Skeletal muscle cell (primary cell): ENCODE measurements at places on chromosomes 5 and 9.

GRCh38 chr5:177371120-177372033 is 12.9 kb upstream of the SLC34A1 start:
- DNase-seq: no peak

GRCh38 chr5:17326600-17327037 is 109.2 kb downstream of the BASP1 start:
- DNase-seq: no peak

GRCh38 chr9:124343533-124344290 is 71.5 kb downstream of the PSMB7 start:
- no peak for DNase-seq

DNA sequence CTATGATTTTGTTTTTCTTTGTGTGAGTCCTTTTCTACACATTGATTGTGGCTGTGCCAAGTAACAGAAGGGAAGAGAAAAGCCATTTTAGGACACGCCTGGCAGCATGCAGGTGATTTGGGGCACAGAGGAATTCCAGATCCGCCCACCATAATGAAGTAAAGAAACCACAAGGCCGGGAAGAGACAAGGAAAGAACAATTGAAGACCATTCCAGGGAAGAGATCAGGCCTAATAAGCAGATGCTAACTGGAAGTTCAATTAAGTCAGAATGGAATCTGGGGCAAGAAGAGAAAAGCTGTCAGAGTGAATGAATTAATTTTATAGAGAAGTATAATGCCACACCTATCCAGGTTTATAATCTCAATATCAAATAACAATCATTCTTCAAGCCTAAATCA is 110.2 kb upstream of the ISL1 start:
- DNase-seq: no peak

- DNase-seq: no peak
Measured at GRCh38 chr9:127847178-127847510, 7.3 kb downstream of the ENG start.

- no peak for DNase-seq
Measured at GRCh38 chr9:17936365-17936764, 357.5 kb downstream of the SH3GL2 start.

GRCh38 chr5:50745221-50745910 is 78.9 kb downstream of the PARP8 start:
- DNase-seq: no peak

- DNase-seq: no peak
Measured at GRCh38 chr5:77709993-77710685, 66.0 kb downstream of the TBCA start.

DNA sequence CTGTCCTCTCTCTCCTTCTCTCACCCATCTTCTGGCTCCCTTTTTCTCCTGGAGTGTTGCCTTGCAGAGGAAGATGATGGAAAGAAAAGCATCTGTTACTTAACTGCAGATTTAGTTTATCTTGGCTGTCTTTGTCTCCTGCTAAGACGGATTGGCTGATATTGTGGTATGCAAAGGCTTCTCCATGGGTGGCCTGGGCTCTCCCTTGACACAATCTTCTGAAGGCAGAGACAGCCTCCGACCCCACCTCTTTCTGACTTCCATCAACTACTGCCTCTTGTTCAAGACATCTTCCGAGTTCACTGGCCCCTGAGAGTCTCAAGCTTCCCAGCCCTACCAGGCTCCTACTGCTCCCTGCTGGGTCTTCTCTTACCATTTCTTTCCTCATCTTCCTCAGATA is 403.7 kb downstream of the LRRC70 start:
- DNase-seq: no peak

GRCh38 chr5:43210570-43210969 is 18.5 kb downstream of the NIM1K start:
- DNase-seq: no peak

- no peak for DNase-seq
Measured at GRCh38 chr5:174073122-174073660, 27.7 kb downstream of the NSG2 start.

DNA sequence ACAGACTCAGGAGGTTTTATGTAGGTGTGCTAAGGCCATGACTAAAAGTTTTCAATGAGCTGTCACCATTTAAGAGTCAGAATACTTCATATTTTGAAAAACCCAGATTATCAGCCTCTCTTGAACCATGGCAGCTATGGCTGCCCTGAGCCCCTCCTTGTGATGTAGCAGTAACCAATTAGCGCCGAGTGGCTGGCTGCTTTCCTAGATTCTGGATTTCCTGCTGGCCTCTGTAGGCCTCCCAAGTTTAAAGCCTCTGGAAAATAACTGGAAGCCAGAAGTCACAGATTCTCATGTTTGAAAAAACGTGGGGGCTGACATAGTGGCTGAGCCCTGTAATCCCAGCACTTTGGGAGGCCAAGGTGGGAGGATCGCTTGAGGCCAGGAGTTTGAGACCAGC is 25.5 kb downstream of the DAB2IP start:
- DNase-seq: no peak

DNA sequence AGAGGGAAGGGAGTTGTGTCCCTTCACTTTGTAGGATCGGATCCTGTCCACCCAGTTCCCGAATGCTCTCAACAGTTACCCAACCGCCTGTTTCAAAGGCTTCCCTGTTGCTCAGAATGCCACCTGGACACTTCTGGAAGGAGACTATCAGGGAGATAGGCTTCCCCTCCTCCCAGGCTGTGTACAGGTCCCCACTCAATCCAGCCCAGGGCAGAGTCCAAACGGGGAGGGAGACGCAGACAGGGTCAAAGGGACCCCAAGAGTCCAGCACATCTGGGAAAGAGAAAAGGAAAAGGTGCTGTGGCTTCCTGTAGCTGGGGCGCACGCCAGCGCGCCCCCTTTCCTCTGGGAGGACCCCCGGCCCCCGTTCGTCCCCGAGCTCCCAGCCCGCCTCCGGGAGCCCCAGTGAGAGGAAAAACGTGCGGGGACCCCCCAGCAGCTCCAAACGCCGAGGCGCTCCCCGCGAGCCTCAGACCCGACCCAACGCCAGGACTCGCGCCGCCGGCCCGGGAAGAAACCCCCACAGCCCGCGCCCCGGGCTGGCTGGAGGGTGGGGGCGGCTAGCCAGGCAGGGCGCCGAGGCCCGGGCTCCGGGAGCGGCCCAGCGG is 640 bp downstream of the SURF4 start:
- no peak for DNase-seq

GRCh38 chr5:104372796-104373195 is 810.2 kb upstream of the NUDT12 start:
- DNase-seq: no peak

GRCh38 chr5:151025250-151025606 is 4.8 kb downstream of the GPX3 start:
- DNase-seq: no peak

DNA sequence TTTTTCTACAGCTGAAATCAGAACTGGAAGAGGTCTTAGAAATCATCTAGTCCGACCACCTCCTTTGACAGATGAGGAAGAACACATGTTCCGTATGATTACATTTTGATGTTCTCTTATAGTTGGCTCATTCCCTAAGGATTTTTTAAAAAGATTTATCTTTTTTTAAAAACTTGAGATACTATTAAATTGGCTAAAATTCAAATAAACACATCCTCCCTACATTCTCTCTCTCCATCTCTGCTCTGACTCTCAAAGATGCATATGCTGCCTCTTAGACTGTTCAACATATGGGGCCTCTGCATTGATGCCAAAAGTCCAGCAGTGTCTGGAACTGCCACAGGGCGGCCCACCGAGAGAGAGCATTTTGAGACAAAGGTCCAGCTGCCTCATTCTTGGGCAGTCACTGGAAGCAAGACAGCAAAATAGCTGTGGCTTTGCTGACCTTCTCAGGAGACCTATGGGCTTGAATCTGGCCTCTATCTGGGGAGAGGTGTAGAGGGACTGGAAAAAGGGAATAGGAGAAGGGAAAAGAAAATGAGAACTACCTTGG is 12.8 kb upstream of the TSSK1B start:
- no peak for DNase-seq

GRCh38 chr9:112869041-112869529 is 21.6 kb downstream of the SLC46A2 start:
- DNase-seq: no peak

GRCh38 chr9:133119846-133120500 is 1.1 kb downstream of the RALGDS start:
- no peak for DNase-seq

DNA sequence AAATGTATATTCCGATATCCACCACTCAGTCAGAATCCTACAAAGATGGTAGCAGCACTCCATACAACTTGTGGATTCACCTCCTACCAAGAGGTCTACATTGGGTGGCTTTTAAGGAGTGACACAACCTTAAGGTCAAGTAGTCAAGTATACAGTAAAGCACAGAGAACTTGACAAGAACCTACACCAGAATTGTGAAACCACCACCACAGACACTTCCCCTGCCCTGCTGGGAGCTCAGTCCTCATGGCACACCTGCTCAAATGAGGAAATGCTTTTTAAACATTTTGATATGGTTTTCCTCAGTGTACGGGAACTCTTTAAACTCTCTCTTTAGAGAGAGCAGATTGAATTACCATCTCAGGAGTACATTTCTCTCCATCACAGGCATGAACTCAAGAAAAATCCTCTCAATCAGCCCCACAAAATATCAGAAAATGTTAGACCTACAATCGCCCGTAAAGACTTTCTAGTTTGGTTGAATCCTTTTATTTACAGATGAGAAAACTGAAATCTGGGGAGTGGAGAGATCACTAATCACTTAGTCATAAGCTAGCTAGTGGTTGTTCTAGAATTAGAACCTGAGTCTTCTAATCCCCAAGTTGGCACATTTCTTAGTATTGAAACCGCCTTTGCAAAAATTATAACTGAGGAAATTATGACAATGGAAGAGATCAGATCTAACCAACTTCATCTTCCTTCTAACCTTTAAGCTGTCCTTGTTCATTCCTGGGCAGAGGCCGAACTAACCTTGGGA is 38.5 kb upstream of the NR4A3 start:
- no peak for DNase-seq

DNA sequence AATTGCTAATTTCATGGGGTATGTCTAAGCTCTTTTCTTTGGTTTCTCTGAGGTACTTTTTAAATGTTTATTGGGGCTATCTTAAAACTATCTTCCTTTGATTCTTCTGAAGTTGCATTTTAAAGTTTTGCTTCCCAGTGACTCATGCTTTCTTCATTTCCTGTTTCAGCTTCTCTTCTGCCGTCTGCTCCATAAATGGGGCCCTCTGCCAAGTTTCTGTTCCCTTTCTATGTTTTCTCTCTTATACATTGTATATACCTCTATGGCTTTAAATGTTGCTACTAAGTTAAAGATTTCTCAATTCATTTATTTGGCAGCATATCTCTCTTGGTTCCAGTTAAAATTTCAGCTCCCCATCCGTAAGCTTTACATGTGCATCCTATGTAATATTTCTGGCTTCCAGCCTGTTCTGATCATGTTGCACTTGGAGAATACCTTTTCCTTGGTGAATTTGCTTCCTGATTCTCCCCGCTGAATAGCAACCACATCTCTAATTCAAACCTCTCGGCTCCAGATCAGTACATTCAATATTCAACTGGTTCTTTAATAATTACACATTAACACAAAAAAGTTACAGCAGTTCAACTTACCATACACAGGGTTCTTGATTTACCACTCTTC is 125.3 kb downstream of the ST8SIA4 start:
- peak; percentile 87 for DNase-seq

DNA sequence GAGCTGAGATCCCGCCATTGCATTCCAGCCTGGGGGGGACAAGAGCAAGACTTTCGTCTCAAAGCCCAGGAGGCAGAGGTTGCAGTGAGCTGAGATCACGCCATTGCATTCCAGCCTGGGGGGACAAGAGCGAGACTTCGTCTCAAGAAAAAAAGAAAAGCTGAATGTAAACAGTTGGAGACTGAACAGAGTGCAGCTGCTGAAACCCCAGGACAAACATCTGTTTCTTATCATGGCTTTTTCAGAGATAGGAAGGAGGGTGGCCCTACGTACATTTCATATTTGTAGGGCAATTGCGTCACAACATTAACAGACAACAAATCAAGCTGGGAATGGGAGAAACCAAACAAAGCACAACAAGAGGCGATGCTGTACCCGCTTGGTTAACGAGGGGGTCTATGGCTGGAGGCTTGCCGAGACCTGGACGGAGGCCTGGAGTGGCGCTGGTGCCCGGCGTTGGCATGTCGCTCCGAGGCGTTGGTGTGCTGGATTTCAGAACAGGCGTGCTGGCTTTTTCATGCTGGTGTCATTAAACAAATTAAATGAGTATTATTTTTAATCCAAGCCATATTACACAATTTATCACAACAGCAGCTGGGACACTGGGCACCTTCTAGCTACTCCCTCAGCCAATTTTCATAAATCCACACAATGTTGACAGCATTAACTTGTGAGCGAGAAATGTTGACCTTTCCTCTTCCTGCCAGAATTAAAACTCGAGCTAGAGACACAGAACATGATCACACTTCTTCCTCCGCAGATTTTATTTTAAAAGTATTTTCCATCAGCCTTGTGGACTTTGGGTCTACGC is 76.1 kb downstream of the TLE1 start:
- DNase-seq: peak; percentile 68

DNA sequence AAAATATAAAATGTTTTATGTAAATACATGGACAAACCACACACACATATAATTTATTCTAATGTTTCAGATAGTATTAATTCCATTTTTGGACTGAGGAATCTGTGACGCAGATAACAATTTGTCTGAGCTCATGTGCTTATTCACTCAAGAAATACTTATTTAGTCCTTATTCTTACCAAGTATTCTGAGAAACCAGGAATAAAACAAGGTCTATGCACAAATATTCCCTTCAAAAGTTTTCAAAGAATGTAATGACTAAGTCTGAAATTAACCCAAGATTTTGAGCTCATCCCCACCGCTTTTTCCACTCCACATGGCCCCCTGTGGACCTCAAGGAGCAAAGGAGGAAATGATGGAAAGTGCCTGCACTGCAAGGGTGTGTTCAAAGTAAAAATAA is 1022.3 kb downstream of the EFNA5 start:
- no peak for DNase-seq

DNA sequence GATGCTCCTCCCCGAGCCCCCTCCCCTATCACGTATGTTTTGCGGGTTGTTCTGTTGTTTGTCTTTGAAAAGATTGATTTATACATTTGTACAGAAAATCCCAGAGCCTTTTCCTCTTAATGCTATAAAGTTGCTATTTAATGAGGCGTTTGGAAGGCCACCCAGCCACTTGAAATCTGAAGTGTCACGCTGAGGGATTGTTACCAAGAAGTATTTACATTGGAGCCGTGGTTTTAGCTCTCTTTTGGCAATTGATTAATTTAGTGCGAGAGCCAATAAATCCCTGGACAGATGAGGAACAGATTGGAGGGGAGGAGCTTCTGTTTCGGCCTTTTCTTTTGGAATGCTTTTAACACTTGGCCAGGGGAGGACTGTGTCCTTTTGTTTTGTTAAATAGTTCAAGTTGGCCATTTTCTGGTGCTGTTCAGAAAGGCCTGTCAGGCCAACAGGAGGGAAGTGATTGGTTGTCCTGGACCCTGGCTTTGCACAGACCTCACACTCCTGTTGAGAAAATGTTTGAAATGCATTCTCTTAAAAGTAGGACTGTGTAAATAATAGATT is 250.2 kb downstream of the PDZD2 start:
- DNase-seq: no peak

- DNase-seq: no peak
Measured at GRCh38 chr9:13734601-13735000, 455.1 kb upstream of the MPDZ start.
